ENCODE measurements at places on chromosomes 2 and 18.

DNA sequence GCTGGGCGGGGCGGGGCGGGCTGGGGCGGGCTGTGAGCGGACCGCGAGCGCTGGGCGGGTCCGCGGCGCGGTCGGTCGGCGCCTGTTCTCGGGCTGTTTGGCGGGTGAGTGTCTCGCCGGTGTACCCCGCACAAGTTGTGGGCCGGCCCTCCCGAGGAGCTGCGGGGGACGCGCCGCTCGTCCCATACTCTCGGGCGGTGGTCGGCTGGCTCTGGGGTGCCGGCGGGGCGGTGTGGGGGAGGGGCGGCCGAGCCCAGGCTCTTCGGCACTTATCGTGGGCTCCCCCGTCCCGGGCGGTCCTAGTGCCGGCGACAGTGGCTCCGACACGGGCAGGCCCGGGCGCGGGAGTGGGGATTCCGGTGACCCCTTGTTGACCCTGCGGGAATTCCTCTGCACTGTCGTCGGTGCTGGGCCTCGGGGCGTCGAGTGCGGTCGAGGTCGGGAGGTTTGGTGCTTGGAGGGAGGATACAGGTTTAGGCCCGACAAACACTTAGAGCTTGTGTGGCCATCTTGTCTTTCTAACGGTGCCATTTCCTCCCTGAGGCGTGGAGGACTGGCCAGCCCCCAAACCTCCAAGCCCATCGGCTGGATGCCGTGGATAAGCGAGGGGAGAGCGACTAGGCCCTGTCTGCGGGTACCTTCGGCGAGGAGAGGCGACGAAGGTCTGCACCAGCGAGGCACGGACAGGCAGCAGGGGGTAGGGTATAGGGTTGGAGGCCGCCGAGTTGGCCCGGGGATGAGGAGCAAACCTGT lies at the start of gene SEPTIN2:
Gene SEPTIN2, plus strand, starts transcription at position 47 of the 753 bp plus-strand sequence. CDS start 8,308 bp downstream, outside the sequence.
- DNase-seq: peak; percentile 59

DNA sequence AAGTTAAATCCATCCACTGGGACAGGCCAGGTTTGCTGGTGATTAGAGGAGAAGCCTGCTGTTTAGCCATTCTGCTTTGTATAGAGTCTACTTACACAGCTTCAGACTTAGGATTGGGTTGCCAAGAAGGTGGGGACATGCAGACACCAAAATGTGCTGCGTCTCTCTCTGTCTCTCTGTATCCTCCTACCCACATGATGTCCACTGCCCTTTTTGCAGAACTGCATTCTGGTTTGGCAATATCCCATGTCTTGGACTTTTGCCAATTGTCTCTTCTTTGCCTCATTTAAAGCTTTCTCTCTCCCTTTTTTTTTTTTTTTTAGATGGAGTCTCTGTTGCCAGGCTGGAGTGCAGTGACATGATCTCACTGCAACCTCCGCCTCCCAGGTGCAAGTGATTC lies 261.1 kb upstream of the FN1 start:
- no peak for DNase-seq

GRCh38 chr2:237291138-237291792 lies 122.7 kb downstream of the COL6A3 start:
- peak; percentile 40 for DNase-seq

DNA sequence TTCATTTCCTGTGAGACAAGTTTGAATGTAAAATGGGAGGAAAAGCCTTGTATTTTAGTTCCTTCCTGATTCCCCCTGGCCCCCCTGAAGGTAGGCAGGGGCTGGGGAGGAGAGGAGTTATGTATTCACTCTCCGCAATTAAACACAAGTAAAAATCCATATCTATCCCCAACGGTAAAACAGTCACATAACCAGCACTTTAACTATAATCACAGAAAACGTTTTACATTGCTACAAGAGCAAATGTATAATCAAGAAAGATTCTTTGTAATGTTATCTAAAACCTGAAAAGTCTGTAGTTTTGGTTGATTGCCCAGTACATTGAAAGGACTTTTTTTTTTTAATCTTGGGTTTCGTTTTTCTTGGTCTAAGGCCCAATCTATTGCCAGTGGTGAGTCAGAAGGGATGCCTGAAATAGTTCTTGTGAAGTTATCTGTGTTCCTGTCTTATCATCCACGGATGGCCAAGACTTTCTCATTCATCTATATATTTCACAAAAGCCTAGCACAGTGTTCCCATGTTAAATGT lies 34.5 kb upstream of the CCNYL1 start:
- no peak for DNase-seq

DNA sequence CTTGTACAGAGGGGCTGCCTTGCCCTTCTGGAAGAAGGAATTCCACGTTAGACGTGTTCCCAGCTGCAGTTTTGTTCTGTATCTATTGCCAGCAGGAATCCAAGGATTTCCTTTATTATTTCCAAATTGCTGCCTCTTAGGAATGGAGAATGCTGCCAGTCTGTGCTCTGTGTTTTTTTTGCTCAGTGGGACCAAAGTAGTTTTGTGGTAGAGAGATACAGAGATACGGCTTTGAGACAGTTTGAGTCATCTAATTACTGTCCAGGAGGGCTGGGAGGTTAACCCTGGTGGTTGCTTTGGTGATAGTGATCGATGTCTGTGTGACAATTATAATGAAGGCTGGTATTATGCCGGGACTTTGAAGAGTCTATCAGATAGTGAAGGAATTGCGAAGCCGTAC lies 26.3 kb downstream of the ASAP2 start:
- no peak for DNase-seq

DNA sequence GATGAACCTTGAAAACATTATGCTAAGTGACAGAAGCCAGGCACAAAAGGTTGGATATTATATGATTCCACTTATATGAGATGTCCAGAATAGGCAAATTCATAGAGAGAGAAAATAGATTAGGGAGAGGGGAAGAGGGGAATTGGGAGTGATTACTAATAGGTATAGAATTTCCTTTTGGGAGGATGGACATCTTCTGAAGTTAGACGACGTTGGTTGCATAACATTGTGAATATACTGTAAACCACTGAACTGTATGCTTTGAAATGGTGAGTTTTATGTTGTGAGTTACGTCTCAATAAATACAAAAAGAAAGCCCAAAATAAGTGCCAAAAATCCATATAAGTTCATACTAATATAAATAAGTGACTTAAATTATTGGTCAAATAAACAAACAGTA lies 18.6 kb upstream of the CYP26B1 start:
- no peak for DNase-seq

DNA sequence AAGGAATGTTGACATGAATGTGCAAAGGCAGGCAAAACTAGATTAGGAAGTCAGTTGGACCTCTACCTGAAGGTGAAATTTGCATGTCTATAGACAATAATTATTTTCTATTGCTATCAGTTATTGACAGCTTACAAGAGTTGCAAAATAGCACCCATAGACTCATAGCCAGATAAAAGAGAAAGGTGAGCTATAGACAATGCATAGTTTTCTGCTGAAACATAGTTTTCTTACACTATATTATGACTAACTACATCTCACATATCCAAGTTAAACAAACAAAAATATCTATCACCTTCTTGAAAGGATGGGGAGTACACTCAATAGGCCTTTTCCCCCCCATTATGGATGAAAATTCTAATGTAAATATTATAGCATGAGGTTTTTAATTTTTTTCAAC lies 305.0 kb downstream of the PTH2R start:
- DNase-seq: no peak

DNA sequence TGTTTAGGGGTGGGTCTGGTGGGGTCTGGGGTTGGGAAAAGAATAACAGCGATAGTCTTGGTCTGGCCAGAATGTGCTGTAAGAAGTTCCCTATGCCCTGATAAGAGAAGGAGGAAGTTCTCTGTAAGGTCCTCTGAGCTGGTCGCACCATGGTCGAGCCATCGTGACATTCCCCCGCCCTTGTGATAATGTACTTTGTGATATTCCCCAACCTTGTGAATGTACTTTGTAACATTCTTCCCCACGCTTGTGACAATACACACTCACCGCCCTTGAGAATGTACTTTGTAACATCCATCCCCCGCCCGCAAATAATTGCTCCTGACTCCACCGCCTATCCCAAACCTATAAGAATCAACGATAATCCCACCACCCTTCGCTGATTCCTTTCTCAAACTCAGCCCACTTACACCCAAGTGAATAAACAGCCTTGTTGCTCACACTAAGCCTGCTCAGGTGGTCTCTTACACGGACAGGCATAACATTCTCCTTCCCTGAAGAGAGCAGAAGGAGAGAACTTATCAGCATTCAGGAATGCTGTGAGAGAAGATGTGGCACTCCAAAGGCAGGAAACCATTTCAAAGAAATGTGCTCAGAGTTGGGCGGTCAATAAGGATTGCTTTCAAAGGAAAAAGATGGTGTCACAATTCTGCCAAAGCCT lies 17.8 kb upstream of the DUSP19 start:
- no peak for DNase-seq

DNA sequence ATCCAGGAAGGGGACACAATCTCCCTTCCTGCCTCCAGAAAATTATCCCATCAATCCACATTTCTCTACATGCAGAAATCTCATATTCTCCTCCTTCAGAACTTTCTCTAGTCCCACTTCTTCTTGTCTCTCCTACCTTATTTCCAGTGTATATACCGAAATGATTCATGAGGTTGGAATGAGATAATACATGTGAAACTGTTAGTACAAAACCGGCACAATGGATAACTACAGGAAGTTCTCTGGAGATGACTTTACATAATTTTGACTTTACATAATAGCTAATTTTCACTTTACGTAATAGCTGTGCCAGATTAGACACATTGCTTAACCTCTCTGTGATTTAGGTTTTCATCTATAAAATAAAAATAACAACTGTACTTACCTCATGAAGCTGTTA lies 801.3 kb downstream of the ERBB4 start:
- DNase-seq: no peak

- no peak for DNase-seq
Observed at GRCh38 chr18:28494151-28494550, 317.2 kb upstream of the CDH2 start.

DNA sequence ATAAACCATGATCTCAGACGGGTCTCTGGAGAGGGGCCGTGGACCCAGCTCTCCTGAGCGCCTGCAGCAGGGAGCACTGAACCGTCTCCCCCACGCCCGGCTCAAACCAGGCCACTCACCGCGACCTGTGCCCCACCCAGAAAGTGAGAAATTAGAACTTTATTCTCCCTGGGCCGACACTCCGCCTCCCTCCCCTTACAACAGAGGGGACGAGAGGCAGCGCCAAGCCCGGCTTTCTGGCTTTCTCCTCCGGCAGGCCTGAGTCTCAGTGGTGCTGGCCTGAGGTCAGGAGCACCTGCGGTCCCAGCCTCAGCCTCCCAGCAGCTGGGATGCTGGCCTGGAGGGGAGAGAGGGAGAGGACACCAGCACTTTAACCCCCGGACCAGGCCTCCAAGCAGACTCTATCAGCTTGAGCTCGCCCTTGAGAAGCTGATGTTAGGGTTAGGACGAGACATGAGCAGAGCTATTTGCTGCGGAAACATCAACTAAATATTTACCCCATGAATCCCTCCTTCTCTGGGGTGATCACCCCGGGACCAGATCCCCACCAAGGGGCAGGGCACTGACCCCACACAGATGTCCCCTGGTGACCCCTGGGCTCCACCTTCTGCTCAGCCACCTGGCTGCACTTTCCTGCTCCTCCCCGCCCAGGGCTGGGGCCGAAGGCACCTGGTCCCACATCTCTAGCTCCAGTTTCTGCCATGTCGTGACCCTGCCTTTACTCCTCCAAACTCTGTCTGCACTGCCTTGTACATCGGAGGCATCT lies 856.3 kb upstream of the SALL3 start:
- DNase-seq: no peak

GRCh38 chr18:21997207-21998143 lies 171.9 kb upstream of the GATA6 start:
- DNase-seq: peak; percentile 31

- no peak for DNase-seq
Observed at GRCh38 chr18:33181016-33181415, 259.5 kb downstream of the CCDC178 start.

GRCh38 chr2:5818961-5819600 lies 126.9 kb downstream of the SOX11 start:
- DNase-seq: no peak

- DNase-seq: no peak
Observed at GRCh38 chr2:181117206-181117925, 137.0 kb downstream of the UBE2E3 start.

DNA sequence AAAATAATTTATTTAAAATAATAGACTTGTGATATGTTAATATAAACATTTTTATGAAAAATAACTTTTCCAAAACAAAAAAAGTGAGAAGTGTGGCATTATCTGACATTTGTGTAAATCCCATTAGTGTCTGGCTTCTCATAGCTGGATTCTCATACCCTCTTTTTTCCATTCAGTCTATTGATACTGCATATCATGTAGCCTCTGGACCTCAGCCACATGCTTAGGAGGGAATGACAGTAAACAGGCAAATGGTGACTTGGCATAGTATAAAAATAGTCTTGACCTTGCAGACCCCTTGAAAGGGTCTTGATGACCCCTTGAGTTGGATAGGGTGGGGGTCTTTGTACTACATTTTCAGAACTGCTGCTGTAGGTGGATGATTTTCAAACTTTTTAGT lies 29.2 kb downstream of the GALNT1 start:
- no peak for DNase-seq

- DNase-seq: no peak
Observed at GRCh38 chr2:207423886-207424285, 105.9 kb upstream of the CREB1 start.

Measured in NCI-H2081 (cell line).